MG63 (cell line): ENCODE measurements at places on chromosomes 12 and 14. TPM values are rescaled to one million over a fixed set of nuclear protein-coding genes. Genes with fewer than 3 reads are reported as not detected.
A peak's percentile ranks its signal among the peaks of the same experiment; 100 is the strongest.

FGF6 gene
- total RNA-seq: not detected in 2 replicates

APOF gene
- not detected in 2 replicates for total RNA-seq

CBLN3 gene
- total RNA-seq: 2.0 TPM in 1 of 2 replicates, not detected in the other

ADSS1 gene
- 4.0 and 4.2 TPM in 2 replicates for total RNA-seq

GRCh38 chr14:94675036-94675435 lies 62.8 kb downstream of the SERPINA3 start:
- DNase-seq: no peak

DNA sequence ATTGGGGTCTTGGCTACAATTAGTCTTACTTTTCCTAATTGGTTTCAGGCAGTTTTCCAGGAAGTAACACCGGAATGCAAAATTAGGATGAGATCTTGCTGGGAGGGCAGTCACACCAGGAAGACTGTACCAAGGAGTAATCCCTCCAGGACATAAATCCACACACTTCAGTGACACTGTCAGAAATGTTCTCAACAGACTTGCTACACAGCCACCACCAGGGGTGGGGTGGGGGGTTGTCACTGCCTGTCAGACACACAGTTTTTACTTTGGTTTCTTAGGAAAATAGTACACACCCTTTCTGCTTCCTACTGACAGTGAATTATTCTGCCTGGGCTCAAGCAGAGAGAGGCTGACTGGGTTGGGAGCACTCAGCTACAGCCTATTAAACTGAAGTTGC lies 102.9 kb upstream of the CCDC196 start:
- no peak for DNase-seq

DNA sequence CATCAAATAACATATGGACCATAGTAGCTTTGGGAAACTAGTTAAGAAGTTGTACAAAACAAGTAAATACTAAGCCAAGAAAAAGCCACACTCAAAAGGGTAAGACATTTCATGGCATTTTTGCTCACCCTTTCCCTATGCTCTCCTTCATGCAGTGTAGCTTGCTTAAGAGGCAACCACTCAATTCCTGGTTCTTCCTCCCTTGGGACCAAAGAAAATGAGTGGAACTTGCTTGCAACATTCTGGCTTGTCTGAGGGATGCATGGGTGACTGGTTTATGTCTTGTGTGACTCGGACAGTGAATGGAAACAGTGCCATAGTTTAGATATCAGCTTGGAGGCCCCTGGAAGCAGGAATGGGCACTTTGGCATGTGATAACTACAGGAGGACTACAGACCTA lies 252.0 kb upstream of the ARID2 start:
- DNase-seq: no peak

GRCh38 chr14:100504372-100505078 lies 82.7 kb downstream of the BEGAIN start:
- DNase-seq: no peak

DNA sequence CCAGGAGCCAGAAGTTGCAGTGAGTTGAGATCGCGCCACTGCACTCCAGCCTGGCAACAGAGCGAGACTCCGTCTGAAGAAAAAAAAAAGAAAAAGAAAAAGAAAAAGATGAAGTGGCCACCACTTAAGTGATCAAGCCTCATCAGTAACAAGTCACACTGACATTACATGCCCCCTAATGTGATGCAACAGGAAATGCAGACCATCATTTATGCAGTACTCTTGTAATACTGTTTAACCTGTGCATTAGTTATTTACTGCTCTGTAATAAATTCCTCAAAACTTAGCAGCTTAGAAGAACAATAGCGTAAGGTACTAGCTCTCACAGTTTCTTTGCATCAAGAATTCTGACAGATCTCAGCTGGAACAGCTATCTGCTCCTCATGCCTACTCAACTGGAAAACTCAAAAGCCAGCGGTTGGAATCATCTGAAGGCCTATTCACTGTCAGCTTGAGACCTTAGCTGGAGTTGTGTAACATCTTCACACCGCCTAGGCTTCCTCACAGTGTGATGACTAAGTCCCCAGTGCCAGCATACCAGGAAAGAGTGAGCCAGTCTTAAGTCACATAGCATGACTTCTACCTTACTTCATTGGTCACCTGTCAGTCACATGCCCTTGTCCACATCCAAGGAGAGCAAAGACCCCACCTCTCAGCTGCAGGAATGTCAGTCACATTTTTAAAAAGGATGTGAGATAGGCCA lies 31.5 kb downstream of the EPS8 start:
- peak; percentile 87 for DNase-seq

GRCh38 chr12:118418385-118419057 lies 42.2 kb downstream of the SUDS3 start:
- DNase-seq: peak; percentile 4

- DNase-seq: peak; percentile 88
These were observed 201.1 kb downstream of the PIK3C2G start for GRCh38 chr12:18462442-18462841.

- DNase-seq: no peak
These were observed 9.7 kb downstream of the JDP2 start for GRCh38 chr14:75437201-75438143.

- peak; percentile 35 for DNase-seq
These were observed 79.8 kb downstream of the SRRM4 start for GRCh38 chr12:119060847-119061796.

GRCh38 chr12:30753751-30754382 lies 884 bp downstream of the CAPRIN2 start:
- DNase-seq: no peak

- peak; percentile 13 for DNase-seq
These were observed 157.4 kb upstream of the FOXG1 start for GRCh38 chr14:28608851-28609828.

GRCh38 chr14:69291396-69291795 lies 31.4 kb downstream of the GALNT16 start:
- DNase-seq: no peak

GRCh38 chr14:79411403-79412174 lies 799.7 kb downstream of the DIO2 start:
- no peak for DNase-seq
